Stimulated activated CD4-positive, alpha-beta T cell treated with anti-CD3 and anti-CD28 coated beads, Interleukin-4, amount 100 ng/mL, for 1 hour (primary cell): ENCODE measurements at places on chromosomes 5 and 9.

GRCh38 chr5:82374637-82375036 lies 96.5 kb upstream of the RPS23 start:
- DNase-seq = no peak

DNA sequence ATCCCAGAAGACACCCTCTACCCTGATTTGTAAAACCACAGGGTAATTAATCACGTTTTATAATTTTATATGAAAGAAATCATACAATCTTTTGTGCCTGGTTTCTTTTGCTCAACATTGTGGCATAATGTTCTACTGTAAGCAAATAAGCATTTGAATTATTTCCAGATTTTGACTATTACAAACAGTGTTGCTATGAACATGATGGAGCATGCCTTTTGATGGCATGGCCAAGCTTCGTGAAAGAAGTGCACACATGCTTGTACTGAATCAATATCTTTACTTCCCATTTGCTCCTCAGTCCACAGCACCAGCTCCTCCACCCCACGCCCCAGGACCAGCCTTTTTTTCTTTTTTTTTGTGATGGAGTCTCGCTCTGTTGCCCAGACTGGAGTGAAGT lies 29.9 kb downstream of the ACSL6 start:
- DNase-seq = no peak

- DNase-seq = no peak
These were observed 85.3 kb upstream of the SIMC1 start for GRCh38 chr5:176152930-176153311.

DNA sequence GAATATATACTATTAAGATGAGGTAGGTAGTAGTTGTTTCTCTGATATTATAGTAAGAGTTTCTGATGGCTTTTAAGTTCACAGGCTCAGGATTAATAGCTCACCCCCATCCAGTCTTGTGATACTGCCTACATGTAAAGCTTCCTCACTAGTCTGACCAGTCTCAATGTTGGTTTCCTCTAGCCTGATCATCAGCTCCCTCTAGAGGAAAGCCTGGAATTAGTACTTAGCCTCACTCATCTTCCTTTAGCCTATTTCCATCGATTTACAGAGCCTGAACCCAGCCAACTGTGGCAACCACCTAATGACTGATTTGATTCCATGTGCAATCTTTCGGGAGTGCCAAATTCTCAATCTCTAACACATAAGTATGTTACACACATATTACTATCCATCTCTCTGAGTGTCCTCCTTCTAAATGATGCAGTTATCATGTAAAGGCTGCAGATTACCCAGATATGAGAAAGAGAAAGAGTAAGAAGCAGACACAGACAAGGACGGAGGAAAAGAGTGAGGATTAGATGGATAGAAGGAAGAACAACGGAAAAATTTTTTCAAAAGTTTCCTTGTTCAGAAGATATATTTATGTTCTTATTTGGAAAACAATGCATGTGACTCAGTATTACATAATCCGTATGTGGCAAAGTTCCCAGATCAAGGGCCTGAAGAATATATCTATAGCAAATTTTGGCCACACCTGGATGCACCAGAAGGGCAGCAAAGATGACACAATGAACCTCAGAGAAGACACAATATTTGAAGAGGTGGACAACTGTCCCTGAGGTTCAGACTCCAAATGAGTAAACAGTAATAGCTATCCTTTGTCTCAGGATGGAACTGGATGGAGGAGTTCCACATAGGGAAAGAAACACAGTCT lies 333.7 kb downstream of the ELAVL2 start:
- no peak for DNase-seq

DNA sequence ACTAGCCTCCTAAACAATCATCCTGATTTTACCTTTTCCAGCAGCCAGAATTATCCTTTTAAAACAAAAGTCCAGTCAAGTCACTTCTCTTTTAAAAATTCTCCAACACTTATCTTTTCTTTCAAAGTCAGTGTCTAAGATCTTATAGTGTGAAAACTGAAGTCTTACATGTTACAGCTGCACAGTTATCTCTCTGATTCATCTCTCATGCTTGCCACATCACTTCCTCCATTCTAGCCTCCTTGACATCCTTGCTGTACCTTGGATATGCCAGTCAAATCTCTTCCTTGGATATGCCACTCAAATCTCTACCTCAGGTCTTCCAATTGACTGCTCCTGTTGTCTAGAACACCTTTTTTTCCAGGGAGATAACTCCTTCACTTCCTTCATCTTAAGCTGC lies 361.7 kb upstream of the FTMT start:
- no peak for DNase-seq

DNA sequence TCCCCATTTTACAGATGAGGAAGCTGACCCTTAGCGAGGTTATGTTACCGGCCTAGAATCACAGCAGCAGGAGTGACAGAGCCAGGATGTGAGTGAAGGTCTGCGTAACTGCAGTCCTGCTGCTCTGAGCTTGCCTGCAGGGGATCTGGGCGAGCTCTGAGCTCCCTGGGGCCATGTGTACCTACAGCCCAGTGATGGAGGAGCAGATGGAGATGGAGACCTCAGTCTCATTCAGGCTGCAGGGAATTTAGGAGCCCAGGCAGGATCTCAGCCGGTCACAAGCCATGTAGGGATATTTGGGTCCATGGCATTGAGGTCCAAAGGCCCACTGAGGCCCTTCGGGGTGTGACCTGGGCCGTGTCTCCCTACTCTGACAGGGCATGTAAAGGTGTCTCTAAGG lies 170.6 kb downstream of the CACNA1B start:
- no peak for DNase-seq

GRCh38 chr5:74035521-74035937 lies 409.5 kb downstream of the ARHGEF28 start:
- no peak for DNase-seq
